ENCODE measurements at places on chromosomes 13 and 19.

DNA sequence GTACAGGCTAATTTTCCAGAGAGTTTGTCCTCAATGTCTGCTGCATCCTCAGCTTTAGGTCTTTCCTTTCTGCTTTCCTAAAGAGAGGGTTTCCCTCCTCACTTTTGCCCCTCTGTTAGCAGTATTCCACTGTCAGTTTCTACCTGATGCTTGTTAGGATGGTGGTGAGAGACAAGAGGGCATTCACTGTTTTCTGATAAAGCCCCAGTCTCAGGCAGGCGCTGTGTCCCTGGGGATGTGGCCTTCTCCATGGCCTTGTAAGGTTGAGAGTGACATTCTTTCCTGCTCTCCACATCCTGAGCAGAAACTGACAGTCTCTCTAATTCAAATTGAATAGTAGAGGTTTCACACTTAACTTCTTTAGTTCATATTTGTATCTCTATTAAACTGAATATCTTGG is 14.9 kb downstream of the C13orf42 start:
- DNase-seq = no peak

DNA sequence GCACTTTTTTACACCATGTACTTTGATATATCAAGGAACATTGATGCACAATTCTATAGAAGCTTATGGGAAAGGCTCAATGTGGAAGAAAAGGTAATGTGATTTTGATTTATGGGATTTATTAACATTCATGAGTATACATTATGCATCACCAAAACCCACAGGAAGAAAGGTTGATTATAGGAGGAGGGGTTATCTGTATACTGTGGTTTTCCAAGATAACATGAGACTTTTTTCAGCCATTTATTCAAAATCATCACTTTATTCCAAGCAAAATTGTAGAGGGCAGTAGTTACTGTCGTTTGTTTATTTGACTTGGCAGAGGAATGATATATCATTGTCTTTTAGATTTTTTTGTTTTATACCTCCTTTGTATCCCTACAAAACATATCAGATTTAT is 54.9 kb downstream of the WDFY2 start:
- DNase-seq = no peak

- DNase-seq = peak; percentile 32
Measured at GRCh38 chr19:5369962-5370367, 29.4 kb upstream of the PTPRS start.

GRCh38 chr19:54352041-54352440 is 12.7 kb downstream of the LAIR1 start:
- DNase-seq = no peak

DNA sequence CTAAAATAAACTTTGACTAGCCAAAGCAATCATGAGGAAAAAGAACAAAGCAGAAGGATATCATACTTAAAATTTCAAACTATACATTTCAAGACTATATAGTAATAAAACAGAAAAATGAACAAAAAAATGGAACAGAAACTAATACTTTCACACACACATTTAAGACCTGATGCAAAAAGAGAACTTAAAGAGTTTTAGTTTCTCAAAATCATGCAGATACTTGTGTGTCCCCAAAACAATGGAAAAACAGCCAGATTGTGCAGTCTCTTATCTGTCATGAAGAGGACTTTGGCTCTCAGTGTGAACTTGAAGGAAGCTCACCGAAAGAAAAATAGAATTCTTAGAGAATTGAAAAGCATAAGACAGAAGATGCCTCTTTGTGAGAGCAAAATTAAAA is 16.1 kb downstream of the ZNF506 start:
- DNase-seq = no peak

DNA sequence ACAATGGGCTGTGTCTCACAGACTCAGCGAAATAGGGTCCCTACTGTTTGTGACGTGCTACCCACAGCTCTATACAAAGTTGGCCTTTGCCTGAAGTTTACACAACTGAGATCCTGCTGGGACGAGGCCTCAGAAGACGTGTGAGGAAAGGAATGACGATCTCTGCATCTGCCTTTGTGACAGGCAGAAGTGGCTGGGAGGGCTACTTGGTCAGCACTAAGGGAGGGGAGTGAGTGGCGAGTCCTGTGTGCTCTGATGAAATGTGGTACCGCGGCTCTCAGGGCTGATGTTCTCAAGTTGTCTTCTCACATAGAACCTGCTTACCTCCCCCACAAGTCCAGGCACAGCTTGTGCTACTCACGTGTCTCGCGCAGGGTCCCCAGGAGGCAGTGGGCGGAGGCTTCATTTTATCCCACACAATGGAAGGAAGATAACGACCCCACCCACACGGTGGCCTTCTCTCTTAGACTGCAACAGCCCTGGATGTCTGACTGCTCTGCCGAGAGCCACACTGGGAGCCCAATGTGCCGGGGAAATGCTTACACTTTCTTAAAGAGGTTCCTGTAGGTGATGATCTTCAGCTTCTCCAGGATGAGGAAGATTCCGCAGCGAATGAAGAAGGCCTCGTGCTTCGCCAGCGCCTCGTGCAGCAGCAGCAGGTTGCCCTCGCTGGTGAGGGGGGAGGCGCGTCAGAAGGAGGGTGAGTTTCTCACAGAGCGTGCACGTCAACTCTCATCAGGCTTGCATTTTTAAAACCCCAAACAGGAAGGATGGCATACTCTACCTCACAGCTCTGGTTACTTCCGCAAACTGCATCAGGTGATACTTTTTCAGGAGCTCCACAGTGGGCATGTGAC is 21.2 kb downstream of the PROZ start:
- peak; percentile 81 for DNase-seq

DNA sequence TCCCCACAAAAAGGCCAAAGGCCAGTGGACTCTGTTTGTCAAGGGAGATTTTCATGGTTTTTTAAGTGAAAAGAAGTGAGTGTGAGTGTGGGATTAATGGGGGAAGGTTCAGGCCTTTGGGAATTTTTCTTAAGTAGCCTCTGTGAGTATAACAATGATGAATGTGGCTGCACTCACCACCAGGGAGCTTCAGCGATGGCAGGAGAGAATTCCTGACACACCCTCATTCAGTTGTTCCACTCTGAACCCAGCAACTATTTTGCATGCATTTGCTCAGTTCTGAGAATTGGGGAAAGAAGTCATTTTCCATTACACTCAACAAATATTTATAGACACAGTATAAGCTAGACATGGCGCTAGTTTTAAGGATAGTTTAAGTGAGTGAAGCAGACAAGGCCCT is 117.9 kb downstream of the CCNA1 start:
- no peak for DNase-seq

DNA sequence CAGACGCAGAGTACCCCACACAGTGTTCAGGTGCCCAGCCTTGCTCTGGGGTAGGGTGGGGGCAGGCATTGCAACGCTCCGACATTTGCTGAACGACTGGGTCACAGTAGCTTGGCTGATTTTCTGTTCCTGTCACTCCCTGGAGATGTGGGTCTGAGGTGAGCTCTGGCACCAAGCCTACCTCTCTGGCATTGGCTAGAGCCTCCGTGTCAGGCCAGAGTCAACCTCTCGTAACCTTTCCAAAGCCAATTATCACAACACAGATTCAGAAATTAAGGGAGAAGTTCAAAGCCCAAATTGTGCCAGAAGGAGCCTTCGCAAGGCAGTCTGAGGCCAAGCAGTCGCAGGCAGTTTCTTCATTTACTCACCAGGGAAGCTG is 117.2 kb downstream of the IRS2 start:
- DNase-seq = no peak

DNA sequence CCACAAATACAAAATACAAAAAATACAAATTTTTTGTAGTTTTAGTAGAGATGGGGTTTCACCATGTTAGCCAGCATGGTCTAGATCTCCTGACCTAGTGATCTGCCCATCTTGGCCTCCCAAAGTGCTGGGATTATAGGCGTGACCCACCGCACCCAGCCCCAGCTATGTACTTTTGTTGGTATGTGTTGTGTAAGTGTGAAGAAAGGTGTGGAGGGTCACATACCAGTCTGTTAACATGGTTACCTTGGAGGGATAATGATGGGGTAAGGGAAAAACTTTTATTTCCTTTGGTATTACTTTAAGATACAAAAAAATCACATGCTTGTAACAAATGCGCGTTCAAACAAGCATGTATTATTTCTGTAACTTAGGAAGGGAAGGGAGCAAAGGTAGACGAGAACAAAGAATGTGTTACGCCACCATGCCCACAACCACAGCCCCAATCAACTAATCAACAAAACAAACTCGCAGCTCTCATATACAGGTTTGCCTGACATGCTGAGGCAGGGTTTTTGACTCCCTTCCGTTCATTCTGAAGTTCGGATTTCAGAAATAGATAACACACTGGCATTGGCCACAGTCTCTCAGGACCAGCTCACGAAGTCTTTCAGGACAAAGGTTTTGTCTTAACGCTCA is 13.5 kb upstream of the VWA8 start:
- no peak for DNase-seq

GRCh38 chr13:53126841-53127245 is 98.2 kb downstream of the OLFM4 start:
- DNase-seq = no peak

GRCh38 chr13:24659239-24659638 is 21.0 kb upstream of the ATP12A start:
- no peak for DNase-seq

- DNase-seq = no peak
Measured at GRCh38 chr13:79496188-79496587, 15.2 kb downstream of the NDFIP2 start.

Measured in iris pigment epithelial cell (primary cell).